ENCODE measurements at places on chromosomes 3 and 15. TPM values are rescaled to one million over a fixed set of nuclear protein-coding genes. Genes with fewer than 3 reads are reported as not detected.
A peak's percentile ranks its signal among the peaks of the same experiment; 100 is the strongest.

GRCh38 chr3:101932326-101933068, 83.2 kb downstream of the NFKBIZ start:
- DNase-seq: no peak

DNA sequence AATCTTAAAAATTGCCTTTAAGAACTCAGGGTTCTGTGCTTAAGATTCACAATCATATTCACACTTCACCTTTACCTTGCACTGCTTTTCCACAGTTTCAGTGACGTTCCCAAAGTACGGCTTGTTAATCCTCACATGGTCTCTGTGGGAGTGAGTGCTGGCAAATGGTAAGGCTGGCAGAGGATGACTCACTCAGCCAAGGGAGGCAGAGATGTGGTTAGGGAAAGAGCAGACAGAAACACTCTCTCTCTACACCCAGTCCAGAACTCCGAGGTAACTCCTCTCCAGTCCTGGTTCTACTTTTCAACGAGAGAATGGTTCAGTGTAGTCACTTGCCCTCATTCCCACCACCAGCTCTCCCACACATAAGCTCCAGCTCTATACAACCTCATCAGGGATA, 33.1 kb downstream of the RASGRP1 start:
- no peak for DNase-seq

- DNase-seq: no peak
Measured at GRCh38 chr3:97257942-97258697, 443.7 kb downstream of the EPHA6 start.

DNA sequence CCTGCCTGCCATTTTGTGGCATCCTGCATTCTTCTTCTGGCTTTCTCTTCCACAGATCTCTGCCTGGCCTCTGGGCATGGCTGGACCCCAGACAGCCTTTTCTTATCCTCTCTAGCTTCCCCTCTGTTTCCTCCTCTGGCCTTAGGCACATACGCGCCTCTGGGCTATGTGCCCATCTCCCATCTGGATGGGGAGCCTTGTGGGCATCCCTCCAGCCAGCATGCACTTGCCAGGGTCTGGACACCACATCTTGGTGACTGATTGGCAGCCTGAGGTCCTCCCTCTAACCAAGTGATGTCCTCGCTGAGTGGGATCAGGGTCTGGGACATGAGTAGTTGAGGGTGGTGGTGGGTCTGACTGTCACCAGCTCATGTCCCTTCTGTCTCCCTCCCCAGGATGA, 12.8 kb downstream of the PLEKHO2 start:
- DNase-seq: no peak

DNA sequence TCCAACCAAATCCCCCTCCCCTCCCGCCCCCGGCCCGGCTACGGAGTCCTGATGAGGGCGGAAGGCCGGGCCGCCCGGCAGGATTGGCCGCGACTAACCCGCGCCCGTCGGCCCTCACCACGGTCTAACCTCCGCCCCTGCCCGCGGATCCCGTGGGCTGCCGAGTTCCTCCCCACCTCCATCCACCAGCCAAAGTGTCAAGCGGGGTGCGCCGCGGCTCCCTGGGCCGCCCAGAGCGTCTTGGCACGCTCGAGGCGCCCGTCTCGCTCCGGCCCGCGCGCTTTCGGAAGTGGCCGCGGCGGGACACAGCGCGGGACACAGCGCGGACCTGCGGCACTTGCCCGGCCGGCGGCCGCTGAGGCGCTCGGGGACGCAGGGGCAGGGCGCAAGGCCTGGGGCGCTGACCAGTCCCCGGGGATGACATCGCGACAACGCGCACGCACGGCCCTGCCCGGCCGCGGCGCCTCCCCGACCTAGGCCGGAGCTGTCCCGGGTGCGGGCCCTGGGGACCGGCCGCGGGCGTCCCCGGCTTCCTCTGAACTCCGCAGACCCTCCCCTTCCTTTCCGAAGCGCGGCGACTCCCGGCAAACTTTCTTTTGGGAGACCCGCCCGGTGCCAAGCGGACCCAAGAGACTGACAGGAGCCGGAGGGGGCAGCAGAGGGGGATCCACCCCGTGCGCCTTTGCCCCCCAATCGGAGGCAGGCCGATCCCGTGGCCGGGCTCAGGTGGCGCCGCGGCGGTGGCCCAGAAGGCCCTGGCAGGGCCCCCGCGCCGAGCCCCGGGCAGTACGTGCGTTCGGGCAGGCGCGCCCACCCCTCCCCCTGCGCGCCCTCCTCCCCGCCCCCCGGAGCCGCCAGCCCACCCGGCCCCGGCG, 112.8 kb upstream of the ICE2 start:
- peak; percentile 47 for DNase-seq

ZKSCAN7 gene
- 2.8 TPM for total RNA-seq

NR1I2 gene
- 0.09 TPM for total RNA-seq

DNA sequence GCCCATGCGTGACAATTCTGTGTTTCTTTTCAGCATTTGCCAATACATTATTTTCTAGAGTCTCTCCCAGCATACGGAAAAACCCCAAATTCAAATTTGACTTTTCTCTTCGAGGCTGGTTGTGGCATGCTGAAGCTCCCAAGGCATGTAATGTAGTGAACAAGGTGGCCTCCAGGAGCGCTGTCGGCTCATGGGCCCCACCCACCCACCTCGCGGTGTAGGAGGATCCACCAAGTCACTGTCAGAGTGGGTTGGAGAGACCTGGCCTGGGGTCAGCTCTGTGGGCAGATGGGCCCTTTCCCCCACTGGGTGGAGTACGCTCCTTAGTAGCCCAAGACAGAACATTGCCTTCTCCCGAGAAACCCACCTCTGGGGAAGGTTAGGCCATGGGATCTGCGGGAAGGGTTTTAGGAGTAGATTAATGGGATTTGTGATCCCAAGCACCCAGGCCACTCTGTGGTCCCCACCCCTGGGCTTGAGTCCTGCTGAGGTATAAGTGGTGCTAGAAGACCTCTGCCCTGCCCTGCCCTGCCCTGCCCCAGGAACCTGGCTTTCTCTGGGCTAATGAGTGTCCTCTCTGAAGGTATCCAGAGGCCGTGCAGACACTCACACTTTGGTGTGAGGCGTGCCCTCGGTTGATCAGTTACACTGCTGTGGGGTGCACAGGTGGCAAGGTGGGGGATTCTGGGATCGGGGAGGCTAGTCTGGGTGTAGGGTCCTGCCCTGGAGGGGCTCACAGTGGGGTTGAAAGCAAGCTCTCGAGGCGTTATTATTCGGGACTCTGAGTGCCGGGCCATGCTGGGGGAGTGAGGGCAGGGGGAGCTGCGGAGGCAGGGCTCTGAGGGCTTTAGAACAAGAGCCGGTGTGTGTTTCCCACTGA, 97.9 kb downstream of the APBA2 start:
- no peak for DNase-seq

DNA sequence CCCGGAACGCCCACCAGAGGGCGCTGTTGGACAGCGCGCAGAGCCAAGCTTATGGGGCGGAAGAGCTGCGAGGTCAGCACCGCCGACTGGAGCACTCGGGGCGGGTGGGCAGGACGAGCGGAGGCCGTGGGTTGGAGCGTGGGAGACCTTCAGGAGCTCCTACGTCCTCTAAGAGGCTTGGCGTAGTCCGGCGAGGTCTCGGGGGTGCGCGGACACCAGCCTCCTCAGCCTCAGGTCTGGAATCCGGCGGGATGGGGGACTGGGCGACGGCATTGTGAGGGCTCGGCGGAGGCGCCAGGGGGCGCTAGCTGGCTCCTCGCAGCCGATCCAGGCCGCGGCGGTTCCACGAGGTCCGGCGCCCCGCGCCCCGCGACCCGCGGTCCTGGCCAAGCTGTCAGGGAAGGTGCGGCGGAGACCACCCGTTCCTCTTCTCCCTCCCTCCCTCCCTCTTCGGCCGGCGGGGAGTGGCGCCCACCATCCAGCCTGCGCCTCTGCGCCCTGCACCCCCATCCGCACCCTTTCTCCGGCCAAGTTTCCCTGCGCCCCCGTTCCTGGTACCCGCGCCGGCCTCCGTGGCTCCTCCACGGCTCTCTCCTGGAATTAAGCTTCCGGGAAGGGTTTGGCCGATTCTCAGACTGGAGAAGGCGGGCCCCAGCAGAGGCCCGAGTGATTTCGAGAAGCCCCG, 24.3 kb upstream of the POLG start:
- DNase-seq: peak; percentile 72

- DNase-seq: no peak
Measured at GRCh38 chr3:63508305-63508704, 144.2 kb upstream of the SNTN start.

SLC22A13 gene
- total RNA-seq: 0.18 TPM

GOLGA6B gene
- total RNA-seq: not detected
